ENCODE measurements at places on chromosomes 12 and 14.

GRCh38 chr14:56120091-56120691 lies 2.0 kb downstream of the PELI2 start:
- no peak for DNase-seq

DNA sequence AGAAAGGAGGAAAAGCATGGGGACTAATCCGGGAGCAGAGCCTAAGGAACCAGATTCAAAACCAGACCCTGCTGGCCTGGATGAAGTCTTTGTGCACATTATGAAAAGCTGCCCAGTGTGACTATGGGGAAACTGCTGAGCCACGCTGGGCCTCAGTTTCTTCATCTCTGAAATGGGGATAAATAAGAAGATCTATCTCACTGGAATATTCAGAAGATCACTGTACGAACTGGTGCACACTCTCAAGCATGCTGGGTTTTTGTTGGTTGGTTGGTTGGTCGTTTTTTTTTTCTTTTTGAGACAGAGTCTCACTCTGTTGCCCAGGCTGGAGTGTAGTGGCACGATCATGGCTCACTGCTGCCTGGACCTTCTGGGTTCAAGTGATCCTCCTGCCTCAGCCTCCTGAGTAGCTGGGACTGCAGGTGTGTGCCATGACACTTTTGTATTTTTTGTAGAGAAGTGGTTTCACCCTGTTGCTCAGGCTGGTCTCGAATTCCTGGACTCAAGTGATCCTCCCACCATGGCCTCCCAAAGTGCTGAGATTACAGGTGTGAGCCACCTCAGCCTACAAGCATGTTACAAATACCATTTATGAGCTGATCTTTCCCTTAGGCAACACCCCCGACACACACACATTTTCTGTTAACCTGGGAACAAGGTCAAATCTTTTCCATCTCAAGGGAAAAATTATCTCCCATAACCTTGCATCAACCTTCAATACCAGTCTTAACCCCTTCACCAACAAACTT lies 33.4 kb upstream of the CORO1C start:
- no peak for DNase-seq

DNA sequence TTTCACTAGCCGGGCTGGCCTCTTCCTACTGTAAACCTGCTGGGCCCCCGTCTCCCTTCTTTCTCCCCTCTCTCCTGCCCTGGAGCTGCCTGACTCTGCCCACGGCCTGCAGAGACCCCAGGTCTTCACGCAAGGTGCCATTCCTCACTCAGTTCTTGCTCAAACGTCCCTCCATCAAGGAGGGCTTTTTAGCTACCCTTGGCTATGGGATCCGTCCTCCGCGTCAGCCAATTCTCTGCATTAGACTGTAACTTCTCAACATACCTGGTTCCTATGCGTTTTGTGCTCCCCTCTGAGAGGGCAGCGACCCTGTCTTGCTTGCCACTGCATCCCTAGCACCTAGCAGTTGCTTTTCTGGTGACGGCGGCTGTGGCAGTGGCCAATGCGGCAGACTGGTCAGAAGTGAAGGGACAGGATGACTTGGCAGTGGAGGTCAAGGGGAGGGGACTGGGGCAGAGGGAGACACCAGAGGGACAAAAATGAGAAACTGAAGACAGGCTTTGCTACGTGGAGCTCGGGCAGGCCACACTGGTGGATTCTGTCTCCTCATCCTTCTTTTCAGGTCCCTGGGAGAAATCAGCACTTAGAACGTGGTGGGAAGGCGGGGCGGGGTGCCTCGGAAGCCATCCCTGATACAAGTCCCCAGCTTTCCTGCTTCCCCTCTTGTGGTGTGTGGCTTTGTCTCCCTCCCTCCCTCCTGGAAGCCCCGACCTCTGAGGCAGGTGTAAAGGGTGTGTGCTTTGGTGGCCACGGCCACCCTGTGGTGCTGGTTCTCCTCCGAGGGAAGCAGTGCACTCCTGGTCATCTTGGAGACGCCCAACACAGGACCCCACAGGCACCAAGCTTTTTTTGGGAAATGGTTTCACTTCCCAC lies 1.8 kb downstream of the B3GNT4 start:
- DNase-seq: no peak

- no peak for DNase-seq
Measured at GRCh38 chr12:79732638-79733037, 41.9 kb upstream of the PAWR start.

DNA sequence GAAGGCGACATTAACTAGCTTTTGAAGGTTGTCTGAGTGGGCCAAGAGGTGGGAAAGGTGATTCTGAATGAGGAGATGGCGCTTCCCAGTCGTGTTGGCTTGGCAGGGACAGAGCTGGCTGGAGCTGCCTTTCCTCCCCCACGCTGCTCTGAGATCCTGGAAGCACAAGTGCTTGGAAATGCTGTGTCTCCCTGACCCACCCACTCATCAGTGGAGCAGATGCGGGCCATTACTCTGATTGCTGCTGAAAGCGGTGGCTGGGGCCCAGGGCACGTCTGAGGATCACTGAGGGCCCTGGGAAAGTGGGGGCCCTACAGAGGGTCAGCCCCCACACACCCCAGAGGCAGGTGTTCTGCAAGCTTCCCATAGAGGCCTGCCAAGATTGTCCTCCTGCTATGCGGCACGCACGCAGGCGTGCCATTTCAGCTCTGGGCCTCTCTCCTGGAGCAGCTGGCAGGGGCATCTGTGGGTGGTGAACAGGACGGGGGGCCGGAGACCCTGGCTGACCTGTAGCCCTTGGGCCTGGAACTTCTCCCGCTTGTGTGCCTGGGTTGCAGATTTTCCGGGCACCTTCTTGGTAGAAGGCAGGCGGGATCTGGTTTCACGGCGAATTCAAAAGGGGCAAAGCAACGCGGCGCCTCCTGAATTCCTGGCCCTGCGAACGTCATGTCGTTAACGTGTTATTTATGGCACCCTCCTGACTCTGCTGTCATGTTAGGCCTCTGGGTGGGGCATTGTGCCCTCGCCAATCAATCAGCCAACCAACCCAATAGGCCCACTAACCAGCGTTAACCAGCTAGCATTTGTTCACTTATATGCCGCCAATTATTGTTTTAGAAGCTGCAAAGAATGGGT lies 133.8 kb upstream of the TBX3 start:
- no peak for DNase-seq

- no peak for DNase-seq
Measured at GRCh38 chr12:31325524-31325875, 450 bp downstream of the SINHCAF start.

DNA sequence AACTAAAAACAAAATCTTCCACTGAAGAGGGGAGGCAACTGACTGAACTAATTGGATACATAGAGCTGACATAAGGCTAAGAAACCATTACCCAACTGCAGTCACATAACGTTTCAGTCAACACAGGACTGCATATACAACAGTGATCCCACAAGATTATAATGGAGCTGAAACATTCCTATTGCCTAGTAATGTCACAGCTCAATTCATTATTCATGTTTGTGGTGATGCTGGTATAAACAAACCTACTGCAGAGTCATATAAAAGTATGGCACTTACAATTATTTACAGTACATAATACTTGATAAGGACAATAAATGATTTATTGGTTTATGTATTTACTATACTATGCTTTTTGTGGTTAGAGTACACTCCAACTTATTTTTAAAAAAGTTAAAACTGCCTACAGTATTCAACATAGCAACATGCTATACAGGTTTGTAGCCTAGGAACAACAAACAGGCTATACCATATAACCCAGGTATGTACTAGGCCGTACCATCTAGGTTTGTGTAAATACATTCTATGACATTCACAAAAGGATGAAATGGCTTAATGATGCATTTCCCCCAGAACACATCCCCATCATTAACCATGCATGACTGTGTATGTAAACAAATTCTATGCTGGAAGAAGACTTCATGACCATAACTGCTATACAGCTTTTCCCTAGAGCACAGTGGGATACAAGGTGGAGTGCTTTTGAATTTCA lies 4.3 kb downstream of the NAP1L1 start:
- no peak for DNase-seq

GRCh38 chr12:27426743-27427487 lies 19.6 kb upstream of the SMCO2 start:
- DNase-seq: no peak

GRCh38 chr12:62744551-62744950 lies 190.4 kb downstream of the PPM1H start:
- no peak for DNase-seq

DNA sequence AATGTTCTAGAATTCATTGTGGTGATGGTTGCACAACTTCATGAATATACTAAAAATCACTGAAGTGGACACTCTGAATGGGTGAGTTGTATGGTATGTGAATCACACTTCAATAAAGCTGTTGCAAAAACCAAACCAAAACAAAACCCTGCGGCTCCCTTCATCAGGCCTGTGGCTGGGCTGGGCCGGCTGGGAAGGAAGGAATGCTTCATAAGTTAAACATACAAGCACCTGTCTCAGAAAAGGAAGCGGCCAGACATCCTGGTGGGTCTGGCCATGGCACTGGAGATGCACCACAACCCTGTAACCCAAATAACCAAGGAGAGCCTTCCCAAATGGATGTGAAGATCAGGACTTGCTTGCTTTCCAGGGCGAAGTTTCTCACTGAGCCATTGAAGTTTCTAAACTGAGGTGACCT lies 34.9 kb downstream of the TTC7B start:
- DNase-seq: no peak

- DNase-seq: no peak
Measured at GRCh38 chr12:116689521-116689920, 48.3 kb downstream of the SPRING1 start.

DNA sequence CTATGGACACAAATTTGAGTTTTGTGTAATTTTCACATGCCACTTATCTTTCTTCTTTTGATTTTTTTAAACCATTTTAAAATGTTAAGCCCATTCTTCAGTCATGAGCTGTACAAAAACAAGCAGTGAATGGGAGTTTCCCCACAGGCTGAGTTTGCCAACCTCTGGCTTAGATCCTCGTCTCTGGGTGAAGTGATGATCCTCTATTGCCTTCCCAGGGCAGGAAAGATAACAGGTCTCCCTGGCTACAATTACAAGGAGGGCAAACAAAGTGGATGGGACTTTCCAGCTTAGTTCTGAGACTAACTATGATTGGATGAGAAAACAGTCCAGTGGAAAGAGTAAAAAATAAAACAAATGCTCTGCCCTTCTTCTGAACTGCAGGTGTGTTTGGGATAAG lies 203.7 kb downstream of the SPTSSA start:
- no peak for DNase-seq

- DNase-seq: no peak
Measured at GRCh38 chr12:25745281-25745680, 192.2 kb upstream of the LMNTD1 start.

DNA sequence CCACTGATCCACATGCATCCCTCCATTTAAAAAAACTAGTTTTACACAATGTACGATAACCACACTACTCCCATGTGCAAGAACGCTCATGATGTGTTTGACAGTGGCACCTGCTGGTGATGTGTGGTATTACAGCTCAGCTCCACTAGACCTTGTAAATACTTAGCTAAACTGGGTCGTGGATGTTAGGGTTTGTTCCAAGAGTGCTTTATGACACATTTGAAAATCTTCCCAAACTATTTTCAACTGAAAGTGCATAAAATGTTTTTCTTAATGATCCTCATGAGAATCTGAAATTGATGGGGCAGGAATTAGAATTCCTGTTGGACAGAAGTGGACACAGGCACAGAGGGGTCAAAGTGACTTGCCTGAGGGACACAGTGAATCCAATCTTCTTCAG lies 99.2 kb downstream of the SCARB1 start:
- DNase-seq: no peak

DNA sequence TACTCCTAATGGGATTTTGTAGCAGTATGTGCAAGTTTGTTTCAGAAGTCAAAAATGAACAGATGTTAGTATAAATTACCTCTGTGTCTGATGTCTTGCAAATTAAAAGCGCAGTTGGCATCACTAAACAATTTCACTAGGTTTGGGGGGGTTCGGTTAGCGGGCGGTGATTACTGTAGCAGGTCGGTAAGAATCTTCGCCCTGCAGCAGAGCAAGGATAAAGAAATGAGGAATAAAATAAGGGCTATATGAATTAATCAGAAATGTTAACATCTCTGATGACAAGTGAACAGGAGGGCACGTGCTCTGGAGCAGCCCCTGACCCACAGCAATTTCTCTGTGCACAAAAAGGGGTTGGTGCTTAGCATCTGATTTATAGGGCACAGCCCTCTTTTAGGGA lies 43.6 kb upstream of the VSX2 start:
- no peak for DNase-seq

DNA sequence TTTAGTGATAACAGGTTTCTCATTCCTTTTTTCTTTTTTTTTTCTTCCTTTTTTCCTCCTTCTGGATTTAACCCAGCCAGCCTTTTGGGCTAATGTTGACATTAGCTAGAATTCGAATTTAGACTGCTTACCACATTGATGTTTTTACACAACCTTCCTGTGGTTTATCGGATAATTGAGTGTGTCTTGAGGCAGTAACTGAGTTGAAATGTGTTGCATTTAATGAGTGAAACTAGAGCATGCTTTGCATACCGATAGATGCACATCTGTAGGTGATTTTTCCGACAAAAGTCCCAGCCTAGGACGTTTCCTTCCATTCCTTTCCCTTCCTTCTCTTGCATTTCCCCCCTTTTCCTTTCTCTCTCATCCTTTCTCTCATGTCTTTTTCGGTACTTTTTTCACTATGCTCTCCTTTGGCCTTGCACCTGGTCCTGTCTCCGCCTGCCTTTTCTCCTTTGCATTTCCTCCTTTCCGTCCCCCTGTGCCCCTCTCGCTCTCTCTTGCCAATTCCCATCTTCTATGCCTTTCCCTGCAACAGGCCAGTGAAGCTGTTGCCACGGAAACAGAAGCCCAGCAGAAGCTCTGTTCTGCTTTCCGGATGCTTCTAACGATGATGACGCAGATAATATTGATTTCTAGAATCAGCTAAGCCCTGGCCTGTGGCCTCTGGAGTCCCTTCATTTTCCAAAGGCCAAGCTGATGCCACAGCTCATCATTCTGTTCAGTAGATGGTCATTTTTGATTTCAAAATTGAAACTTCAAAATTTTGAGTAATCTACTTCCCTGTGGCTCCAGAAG lies 76.1 kb downstream of the SLC25A47 start:
- DNase-seq: no peak

DNA sequence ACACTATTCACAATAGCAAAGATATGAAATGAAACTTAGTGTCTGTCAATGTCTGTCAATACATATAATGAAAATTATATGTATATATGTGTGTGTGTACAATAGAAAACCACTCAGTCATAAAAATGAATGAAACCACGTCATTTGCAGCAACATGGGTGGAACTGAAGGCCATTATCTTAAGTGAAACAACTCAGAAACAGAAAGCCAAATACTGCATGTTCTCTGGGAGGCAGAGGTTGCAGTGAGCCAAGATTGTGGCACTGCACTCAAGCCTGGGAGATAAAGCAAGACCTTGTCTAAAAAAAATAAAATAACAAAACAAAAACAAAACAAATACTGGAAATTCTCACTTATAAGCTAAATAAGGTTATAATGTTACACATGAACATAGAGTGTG lies 16.7 kb upstream of the E2F7 start:
- no peak for DNase-seq

All from activated T-helper 1 cell treated with anti-CD3 and anti-CD28 coated beads, Interleukin-2, amount 50 U/mL, for 16 hours (primary cell).